Stimulated activated effector memory CD8-positive, alpha-beta T cell treated with anti-CD3 and anti-CD28 coated beads, Interleukin-12 subunit alpha, Interleukin-12 subunit beta, amount 100 ng/mL, for 72 hours (primary cell): ENCODE measurements at places on chromosomes 2 and 18.

DNA sequence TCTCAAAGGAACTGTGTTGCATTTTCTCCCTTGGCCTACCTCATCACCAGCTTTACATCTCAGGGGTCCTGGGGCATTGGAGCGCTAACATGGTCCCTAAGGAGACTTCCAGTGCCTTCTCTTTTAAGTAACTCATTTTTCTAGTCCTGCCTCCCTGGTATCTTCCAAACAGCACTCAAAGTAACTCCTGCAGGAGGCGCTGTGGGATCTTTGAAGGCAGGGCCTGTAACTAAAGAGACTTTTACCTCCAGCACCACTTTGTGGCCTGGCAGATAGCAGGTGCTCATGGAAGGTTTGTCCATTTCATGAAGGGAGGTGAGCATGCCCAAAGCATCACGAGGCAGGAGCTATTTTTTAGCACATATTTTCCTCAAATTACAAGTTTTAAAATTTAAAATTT lies 411.0 kb upstream of the GYPC start:
- DNase-seq = no peak

DNA sequence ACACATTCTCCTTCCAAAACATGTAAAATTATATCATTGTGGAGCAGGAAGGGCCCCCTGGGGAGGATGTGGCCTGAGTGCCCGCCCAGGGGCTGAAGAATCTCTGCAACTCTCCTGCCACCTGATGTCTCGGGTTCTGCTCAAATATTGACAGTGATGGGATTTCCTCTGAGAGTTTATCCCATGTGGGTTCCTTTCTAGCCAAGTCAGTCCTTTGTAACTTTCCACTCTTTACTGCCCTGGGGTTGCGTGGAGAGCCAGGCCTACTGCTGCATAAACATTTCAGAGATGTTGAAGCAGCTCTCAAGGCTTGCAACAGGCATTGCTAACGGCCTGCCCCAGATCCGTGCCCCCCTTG lies 4.0 kb upstream of the RAB17 start:
- DNase-seq = no peak

DNA sequence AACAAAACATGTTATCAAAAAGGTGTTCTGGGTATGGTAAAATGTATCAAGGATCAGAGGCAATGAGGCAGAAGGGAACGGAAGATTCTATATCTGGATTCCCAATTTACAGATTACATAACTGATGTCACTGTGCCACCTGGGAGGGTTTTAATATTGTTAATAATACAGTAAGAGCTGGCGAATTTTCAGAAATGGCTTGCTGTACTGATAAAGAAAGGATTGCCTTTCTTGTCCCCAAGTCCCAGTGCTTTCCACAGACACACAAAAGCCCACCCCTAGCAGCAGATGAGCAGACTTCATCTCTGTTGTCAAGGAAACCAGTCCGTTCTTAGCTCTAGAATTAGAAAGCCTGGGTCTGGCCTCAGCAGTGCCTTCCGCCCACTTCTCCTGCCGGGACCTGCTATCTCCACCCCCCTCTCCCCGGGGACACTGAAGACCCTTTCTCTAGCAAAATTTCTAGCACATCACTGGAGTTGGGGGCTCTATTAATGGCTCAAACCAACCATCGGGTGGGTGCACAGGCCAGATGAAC lies 34.3 kb downstream of the ADD2 start:
- no peak for DNase-seq

- DNase-seq = no peak
Measured at GRCh38 chr2:21258082-21258481, 134.3 kb downstream of the TDRD15 start.

DNA sequence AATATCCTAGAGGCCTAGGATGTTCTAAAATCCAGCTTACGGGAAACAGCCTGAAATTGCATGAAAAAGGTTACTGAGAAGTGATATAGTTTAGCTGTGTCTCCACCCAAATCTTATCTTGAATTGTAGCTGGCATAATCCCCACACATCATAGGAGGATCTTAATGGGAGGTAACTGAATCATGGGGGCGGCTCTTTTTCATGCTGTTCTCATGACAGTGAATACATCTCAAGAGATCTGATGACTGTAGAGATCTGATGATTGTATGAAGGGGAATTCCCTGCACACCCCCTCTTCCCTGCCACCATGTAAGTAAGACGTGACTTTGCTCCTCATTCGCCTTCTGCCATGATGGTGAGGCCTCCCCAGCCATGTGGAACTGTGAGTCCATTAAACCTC lies 385.6 kb upstream of the ID2 start:
- no peak for DNase-seq

- DNase-seq = no peak
Measured at GRCh38 chr2:219380926-219381325, 6.8 kb downstream of the DNPEP start.

GRCh38 chr2:10321622-10322021 lies 18.9 kb downstream of the HPCAL1 start:
- DNase-seq = no peak

- no peak for DNase-seq
Measured at GRCh38 chr18:69951182-69951581, 3.5 kb upstream of the CD226 start.

- DNase-seq = no peak
Measured at GRCh38 chr2:46936566-46936965, 21.0 kb upstream of the MCFD2 start.

- no peak for DNase-seq
Measured at GRCh38 chr2:157747695-157748370, 119.2 kb upstream of the ACVR1C start.

- DNase-seq = no peak
Measured at GRCh38 chr2:43788646-43789045, 14.8 kb downstream of the DYNC2LI1 start.

DNA sequence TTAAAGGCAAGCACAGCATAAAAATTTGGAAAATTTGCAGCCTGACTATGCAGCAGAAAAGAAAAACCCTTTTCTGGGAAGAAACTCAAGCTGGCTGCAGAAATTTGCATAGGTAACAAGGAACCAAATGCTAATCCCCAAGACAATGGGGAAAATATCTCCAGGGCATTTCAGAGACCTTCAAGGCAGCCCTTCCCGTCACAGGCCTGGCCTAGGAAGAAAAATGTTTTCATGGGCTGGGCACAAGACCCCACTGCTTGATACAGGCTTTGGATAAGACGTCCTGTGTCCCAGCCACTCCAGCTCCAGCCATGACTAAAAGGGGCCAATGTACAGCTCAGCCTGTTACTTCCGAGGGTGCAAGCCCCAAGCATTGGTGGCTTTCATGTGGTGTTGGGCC lies 717.6 kb downstream of the TDRD15 start:
- DNase-seq = no peak

DNA sequence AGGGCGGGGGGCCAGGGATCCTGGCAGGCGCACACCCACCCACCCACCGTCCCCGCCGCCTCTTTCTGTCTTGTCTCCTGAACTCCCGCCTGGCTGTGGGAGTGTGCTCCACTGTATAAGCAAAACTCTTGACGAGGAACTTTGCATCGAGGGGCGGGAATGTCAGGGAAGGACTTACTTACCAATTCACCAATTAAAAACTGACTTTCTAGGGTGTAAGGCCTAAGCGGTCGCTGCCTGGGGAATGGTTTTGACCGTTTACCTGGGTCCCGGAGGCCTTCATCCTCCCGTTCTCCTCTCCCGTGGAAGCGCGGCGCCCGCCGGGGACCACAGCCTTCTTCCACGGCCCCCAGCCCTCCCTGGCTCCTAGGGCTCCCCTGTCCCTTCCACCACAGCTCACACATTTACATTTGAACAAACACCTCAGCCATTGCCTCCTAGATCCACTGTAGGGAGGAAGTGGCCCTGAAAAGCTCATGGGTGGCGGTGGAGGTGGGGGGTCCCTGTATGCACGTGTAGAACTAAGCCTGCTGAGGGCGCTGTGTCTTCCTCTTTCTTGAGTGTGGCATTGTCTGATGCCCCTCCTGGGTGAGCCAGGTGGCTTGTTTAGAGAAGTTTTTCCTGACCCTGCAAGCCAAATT lies 8.9 kb downstream of the ASIC4 start:
- no peak for DNase-seq

GRCh38 chr2:51379997-51380396 lies 348.1 kb upstream of the NRXN1 start:
- no peak for DNase-seq
